ENCODE measurements at places on chromosomes 1 and 21. TPM values are rescaled to one million over a fixed set of nuclear protein-coding genes. Genes with fewer than 3 reads are reported as not detected.

DNA sequence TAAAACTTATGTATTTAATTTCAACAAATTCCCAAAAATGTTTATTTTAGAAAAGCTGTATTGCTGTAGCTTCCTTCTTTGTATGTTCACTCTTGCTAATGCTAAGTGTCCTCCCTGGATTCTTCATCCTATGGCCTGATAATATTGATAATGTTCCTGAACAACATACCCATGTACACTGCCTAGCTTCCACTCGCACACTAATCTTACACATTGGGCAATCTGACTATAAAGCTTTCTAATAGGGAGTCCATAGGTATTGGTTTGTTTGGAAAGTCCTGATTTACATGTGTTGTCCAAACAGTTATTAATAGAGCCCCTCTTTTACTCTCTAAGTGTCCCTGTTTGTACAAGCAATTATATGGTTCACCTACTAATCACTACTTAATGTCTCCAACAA is 783 bp downstream of the F13B start:
- no peak for DNase-seq

GRCh38 chr1:163265547-163265946 is 56.2 kb upstream of the NUF2 start:
- no peak for DNase-seq

DNA sequence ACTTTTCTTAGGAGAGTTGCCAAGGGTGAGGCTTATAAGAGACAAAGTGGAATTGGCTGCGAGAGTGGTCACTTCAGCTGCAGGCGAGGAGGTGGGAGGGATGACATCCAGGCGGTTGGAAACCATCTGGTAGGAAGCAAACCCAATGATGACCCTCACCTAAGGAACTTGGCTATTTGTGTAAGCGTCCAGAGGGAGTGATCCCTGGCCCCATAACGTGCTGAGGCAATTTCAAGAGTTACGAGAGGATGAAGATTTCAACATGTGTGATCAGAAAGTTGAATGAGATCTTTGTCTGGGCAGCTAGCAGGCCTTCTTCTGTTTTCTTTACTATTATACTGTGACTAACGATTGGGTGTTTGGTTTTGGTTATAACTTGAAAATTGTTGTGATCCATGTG is 102.7 kb upstream of the VANGL1 start:
- no peak for DNase-seq

DNA sequence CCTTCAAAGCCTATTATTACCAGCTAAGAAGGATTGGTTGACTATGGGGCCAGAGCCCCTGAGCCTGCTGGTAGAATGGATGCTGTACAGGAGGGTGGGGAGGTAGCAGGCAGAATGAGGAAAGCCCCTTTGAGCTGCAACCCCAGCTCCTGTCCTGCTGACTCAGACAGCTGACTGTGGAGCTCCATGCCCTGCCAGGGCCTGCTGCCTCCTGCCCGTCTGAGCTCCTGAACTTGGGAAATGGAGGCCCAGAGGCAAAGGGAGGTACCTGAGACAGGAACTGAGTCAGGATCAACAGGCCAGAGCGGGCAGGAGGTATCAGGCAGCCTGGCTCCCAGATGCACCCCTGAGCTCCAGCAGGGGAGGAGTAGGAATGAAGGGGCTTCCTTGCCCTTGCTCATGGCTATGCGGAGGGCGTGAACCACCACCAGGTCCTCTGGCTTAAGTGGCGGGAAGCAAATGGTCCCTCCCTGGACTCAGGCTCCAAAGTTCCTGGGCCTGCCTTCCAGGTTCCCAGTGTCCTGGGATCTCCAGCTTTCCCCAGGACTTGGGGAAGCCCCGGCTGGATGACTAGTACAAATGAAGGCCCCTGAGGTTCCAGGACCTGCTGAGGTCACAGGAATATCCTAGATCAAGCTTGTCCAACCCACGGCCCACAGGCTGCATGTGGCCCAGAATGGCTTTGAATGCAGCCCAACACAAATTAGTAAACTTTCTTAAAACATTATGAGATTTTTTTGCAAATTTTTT is 3.9 kb upstream of the SFN start:
- no peak for DNase-seq

Gene C1QTNF12
- total RNA-seq = 1.3 TPM

GRCh38 chr1:54609301-54609921 is 13.9 kb downstream of the FAM151A start:
- DNase-seq = no peak

DNA sequence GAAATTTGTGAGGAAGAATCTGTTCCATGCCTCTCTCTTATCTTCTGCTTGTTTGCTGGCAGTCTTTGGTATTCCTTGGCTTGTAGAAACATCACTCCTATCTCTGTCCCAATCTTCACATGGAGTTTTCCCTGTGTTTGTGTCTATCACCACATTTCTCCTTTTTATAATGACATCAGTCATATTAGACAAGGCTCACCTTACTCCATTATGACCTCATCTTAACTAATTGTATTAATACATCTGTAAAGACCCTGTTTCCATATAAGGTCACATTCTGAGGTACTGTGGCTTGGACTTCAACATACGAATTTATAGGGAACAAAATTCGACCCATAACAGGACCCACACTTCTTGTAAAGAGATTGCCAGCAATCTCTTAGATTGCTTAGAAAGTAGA is 72.3 kb upstream of the POGK start:
- no peak for DNase-seq

DNA sequence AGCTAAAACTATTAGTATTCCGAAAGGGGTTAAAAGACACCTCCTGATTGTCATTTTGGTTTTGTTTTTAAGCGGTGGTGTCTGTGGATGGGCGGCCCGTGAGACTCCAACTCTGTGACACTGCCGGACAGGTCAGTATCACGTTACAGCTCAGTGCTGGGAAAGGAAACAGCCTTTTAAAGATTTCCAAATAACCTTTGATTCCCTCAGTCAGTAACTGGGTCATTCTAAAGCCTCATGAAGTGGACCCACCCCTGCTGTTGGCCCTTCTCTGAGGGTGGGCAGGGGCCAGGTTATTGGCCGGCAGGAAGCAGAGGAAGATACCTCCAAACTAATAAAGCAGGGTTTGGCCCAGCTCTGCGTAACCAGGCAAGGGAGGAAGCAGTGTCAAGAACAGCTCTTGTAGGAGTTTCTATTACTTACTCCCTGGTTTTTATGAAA is 2.3 kb downstream of the RHOU start:
- DNase-seq = no peak

GRCh38 chr1:102858695-102859094 is 249.6 kb downstream of the COL11A1 start:
- no peak for DNase-seq

DNA sequence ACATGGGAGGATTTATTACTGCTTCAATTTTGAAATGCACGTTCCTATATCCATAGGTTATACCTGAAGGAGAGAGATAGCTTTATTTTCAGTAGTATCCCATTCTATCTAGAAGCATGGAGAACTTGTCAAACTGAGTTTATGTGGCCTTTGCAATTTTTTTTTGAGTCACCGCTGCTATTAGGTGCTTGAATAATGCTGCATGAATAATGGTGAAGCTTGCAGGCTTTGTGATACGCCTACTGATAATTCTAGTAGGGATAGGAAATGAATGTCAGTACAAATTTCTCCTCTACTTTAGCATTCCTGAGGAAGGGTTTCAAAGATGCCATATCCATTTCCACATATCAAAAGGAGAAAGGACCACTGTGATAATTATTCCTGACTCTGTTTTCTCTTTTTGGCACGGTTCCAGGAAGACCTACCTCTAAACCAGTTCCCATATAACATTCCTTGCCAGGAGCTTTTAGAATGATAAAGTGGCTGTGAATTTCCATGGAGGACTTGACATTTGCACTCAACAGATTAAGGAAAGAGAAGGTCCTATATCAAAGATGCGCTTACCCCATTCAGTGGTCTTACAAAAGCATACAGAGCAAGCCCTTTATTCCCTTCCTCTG is 83.5 kb downstream of the SPATA46 start:
- DNase-seq = no peak

DNA sequence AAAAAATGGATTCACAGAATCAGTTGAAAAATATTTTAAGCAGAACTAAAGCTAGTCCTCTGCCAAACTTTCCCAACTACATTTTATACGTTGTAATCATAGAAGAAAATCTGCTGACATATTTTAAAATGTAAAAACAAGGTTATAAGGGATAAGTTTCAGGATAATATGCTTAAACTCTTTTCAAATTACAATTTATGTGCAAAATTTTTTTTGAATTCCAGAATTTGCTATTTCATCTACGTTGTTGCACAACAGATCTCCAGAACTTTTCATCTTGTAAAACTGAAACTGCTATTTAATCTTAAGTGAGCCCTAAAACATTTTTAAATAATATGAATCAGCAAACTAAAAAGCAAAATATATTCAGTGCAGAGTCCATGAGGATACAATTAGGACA is 5.9 kb downstream of the EDEM3 start:
- no peak for DNase-seq

Gene REN
- total RNA-seq = not detected

DNA sequence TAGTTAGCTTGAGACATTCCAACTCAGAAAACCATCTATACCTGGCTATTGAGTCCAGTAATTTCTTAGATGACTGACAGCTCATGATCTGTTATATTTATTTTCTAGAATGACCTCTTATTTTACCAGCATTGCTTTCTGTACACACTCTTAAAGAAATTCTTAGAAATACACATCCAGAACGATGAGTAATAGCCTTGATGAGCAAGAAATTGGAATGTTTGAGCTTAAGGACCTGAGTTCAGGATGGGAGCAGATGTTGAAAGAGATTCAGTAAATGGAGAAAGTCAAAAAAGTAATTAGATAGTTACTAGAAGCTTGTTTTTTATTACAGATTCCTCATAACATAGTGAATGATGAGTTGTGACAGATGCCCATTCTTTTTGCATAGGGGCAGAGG is 11.7 kb downstream of the PYHIN1 start:
- DNase-seq = no peak

- no peak for DNase-seq
Observed at GRCh38 chr1:206100226-206100815, 16.9 kb downstream of the AVPR1B start.

DNA sequence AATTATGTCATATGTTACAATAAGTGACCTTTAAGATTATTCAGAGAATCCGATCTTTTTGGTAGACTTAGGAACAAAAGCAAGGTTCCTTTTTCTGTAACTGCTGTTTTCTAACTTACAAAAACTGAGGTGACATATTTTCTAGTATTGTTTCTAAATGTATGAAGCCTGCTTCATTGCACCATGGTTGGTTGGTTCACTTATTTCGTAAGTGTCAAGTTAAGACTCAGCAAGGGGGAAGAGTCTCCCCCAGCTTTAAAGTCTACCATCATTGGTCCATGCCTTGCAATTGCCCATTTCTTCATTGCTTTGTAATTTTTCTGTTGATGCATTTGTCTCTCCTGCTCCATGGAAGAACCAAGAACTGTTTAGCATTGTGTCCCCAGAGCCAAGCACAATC is 136.9 kb downstream of the DISC1 start:
- no peak for DNase-seq

- peak; percentile 57 for DNase-seq
Observed at GRCh38 chr1:203271018-203271743, 34.1 kb upstream of the BTG2 start.

Gene RGS4
- total RNA-seq = not detected

DNA sequence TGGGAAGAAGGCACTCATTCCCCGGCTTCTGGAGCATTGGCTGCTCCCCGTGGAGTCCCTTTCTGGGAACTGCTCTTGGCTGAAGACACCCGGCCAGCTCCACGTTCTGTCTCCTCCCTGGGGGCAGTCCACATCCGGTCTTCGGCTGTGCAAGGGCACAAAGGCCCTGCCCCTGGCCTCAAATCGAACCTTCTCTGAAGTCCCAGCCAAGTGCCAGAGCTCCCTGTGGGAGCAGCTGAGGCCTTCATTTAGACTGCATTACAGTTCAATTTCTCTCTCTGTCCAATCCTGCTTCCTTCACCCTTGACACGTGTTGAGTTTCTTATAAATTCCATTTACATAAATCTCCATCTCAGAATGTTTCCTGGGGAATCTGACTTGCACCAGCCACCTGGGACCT is 132.9 kb upstream of the POU3F1 start:
- no peak for DNase-seq

- no peak for DNase-seq
Observed at GRCh38 chr1:201655910-201656309, 117.0 kb downstream of the NAV1 start.

GRCh38 chr1:107545056-107545577 is 404.3 kb downstream of the NTNG1 start:
- no peak for DNase-seq

GRCh38 chr1:98870959-98871903 is 133.4 kb downstream of the PLPPR5 start:
- DNase-seq = no peak

- DNase-seq = no peak
Observed at GRCh38 chr21:37273440-37273839, 6.3 kb upstream of the VPS26C start.

- no peak for DNase-seq
Observed at GRCh38 chr1:230453377-230453776, 27.2 kb upstream of the PGBD5 start.

DNA sequence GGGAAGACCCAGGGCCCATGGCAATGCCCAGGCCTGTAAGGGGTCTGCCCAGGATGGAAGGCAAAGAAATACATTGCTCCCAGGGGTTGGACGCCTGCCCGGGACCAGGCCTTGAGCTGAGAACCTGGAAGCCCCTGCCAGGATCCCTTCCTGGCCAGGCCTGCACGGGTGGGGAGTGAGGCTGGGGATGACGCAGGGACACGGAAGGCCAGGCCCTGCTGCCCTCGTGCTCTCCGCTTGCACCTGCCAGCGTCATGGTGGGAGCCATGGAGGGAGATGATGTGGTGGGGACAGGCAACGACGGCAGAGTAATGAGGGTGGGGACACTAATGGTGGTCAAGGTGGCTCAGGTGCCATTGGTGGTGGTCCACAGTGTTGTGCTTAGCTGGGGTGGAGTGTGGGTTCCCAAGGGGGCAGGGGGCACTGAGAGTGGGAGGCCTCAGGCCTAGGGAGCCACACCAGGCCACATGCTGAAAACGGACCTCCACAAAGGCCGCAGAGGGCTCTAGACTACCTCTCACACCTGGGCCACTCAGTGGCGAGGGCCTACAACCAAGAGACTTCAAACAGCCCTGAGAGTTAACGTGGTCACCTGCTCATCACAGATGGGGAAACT is 4.3 kb downstream of the HES3 start:
- no peak for DNase-seq

- DNase-seq = no peak
Observed at GRCh38 chr1:44810101-44810761, 1.9 kb downstream of the BTBD19 start.

- DNase-seq = no peak
Observed at GRCh38 chr1:84062496-84062895, 63.6 kb upstream of the TTLL7 start.

DNA sequence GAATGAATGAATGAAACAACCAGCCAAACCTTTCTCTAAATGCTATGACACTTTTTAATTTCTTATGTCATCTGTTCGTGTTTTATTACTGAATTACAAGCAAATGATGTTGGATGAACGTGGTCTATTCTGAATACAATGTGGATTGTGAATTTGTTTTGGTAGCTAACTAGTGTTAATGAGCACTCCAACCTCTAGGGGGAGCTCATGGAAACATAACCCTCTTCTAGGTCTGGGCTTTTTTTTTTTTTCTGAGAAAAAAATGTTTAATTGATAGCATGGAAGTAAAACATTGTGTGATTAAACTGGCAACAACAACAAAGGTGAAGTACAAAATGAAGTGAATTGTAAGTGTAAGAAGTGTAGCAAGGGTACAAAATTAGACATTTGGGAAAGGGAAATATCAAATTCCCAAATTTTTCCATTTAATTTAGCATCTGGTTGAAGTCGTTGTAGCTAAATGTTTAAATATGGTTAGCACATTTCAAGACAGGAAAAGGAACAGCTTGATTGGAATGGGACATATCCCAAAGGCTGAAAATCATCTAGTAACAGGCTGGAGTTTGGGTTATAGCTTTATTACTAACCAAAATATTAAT is 42.6 kb upstream of the PTGS2 start:
- DNase-seq = peak; percentile 68

Data from NCI-H460 (cell line).